Suppressor macrophage (primary cell): ENCODE measurements at places on chromosomes 6 and 20.

GRCh38 chr6:150654608-150655007 lies 54.9 kb downstream of the PLEKHG1 start:
- no peak for DNase-seq

- peak; percentile 53 for DNase-seq
Measured at GRCh38 chr6:47440719-47441118, 36.9 kb upstream of the CD2AP start.

DNA sequence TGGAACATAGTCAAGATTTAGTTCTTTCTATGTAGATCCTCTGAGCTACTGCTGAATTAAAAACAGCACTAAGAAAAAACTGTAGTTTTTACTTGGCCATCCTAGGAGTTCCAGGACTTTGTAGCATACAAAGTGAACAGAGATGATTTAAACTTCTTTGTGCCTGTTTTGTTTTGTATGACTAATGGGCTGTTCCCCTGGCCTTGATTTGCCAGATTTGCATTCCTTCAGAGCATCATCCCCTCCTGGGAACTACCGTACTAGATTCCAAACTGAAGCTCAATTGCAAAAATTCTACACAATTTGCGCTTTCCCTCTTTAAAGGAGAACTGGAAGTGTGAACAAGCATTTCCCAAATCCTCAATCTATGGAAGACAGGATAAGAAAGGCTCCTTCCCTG lies 23.1 kb downstream of the ACOT13 start:
- no peak for DNase-seq

GRCh38 chr6:159043947-159044346 lies 844 bp downstream of the TAGAP start:
- peak; percentile 43 for DNase-seq

GRCh38 chr6:76771059-76771634 lies 692.1 kb downstream of the HTR1B start:
- no peak for DNase-seq

- DNase-seq: peak; percentile 19
Measured at GRCh38 chr6:154241581-154241980, 115.0 kb downstream of the IPCEF1 start.

DNA sequence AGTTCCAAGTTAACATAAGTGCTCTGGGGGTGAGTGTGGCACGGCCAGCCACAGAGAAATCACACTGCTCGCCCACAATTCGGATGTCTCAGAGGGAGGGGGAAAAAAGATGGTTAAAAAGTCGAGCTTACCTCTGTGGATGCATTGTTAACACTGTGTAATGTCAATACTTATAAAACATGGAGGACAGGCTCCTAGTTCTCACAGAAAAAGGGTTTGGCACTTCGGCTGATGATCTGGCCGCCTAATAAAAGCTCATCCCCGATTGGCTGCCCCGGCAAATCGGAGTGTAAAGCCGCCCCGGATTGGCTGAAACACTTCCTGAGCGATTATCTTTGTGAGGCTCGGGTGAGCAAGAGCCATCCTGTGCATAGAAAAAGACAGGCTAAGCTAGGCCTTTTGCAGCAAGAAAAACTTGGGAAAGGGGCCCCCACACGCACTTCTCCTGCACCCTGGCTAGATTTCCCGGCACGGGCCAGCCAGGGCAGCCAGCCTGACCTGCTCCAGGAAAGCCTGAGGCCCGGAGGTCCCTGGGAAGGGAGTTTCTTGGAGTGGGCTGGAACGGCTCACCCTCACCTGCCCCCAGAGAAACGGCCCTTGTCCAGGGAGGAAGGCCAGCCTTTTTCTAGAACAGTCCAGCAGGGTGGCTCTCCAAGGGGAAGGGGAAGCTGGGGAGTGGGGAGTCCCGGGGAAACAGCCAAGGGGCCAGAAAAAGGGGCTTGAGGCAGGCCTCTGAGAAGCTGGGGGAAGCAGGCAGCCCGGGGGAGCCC lies at the start of gene ZMYND8:
TSS of gene ZMYND8 (minus strand) at position 174 of the 770 bp plus-strand sequence. CDS start at position 145, 29 bp downstream.
- DNase-seq: peak; percentile 93

GRCh38 chr6:159969921-159970320 lies 1.0 kb downstream of the IGF2R start:
- DNase-seq: peak; percentile 89

DNA sequence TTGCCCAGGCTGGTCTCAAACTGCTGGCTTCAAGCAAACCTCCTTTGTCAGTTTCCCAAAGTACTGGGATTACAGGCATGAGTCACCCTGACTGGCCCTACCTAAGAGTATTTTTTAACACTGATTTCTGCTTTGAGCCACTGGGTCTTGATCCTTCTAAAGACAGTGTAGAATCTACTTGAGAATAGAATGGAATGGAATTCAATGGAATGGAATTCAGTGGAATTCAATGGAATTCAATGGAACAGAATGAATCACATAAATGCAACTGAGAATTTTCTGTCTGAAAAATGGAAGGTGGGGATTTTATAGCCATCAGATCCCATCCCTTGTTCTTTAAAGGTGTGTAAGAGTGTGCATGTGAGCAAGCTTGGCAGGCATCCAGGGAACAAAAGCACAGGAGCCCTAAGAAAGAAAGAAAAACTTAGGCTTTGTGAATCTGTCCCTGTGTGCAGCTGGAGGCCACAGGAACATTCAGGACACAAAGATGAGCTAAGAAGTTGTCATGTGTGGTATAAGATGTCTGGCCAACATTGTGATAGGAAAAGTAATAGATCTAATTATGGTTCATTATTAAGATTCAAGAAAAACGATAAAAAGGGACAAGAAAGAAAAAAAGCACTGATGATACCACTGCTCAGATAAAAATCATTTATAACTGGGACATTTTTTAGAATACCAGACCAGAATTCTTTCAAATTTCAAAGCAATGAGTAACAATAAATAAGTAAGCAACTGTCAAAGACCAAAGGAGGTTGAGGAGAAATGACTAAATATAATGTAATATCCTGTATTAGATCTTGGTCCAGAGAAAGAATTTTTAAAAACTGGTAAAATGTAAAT lies 681.0 kb upstream of the GJE1 start:
- no peak for DNase-seq

DNA sequence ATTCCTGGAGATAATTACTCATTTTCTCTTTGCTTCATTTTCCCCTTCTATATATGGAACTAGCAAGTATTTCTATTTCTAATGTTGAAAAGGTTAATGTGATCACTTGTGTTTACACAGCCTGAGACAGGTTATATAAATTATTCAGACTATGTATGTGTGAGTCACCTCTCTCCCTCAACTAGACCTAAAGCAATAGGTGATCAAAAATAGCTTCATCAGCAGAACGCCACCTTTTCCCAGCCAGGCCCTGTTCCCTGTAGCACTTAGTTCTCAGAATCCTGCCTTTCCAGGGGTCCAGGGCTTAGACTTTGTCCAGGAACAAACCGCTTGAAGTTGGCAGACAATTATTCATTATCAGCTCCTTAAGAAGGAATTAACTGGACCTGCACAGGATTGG lies 125.3 kb upstream of the EXOC2 start:
- DNase-seq: no peak

DNA sequence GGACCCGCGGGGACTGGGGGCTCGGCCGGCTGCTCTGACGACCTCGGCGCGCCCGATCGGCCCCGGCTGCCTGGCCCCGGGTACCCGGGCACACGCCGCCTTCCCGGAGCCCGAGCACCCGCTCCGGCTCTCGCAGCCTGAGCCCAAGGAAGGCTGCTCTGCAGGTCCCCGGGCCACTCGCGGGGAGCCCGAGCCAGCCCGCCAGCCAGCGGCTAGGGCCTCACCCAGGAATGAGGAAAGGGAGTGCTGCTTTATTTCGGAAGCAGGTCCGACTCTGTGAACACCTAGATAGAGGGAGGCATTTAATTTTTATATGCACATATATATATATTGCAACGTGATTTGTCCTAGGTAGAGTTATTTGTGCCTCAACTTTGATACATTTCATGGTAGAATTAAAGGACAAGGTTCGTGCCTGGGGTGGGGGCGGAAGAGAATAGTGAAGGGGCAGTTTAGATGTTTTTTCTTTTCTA lies 15.5 kb downstream of the FOXA2 start:
- DNase-seq: no peak

- no peak for DNase-seq
Measured at GRCh38 chr20:48944663-48945297, 23.3 kb downstream of the ARFGEF2 start.

DNA sequence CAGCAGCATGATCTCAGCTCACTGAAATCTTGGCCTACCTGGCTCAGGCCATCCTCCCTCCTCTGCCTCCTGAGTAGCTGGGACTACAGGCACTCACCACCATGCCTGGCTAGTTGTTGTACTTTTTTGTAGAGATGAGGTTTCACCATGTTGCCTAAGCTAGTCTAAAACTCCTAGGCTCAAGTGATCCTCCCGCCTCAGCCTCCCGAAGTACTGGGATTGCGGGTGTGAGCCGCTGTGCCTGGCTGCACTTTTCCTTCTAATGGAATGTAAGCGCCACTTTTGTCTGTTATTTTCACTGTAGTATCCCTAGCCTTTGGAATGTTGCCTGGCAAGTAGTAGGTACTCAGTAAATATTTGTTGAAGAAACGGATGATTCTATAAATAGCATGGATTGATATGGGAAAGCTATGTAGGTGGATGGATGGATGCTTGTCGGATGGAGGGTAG lies 10.4 kb upstream of the TRIB3 start:
- DNase-seq: no peak

GRCh38 chr6:88105741-88106340 lies 58.2 kb downstream of the SPACA1 start:
- no peak for DNase-seq

DNA sequence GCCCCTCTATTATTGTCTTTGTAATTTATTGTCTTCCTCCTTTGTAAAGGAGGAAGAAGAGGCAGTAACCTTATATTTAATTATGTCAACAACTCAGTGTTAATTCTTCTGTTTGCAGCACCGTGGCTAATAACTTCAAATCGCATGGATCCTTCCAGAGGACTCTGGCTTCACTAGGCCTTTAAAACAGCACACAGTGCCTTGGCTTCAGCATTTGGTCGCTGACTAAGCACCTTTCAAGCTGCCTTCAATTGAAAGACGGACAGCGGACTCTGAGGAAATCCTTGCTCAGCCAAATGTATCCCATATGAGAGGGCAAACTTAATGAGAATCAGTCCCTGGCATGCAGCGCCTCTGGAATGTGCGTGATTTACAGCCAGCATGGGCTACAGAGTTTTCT lies 64.2 kb downstream of the SGK1 start:
- no peak for DNase-seq

DNA sequence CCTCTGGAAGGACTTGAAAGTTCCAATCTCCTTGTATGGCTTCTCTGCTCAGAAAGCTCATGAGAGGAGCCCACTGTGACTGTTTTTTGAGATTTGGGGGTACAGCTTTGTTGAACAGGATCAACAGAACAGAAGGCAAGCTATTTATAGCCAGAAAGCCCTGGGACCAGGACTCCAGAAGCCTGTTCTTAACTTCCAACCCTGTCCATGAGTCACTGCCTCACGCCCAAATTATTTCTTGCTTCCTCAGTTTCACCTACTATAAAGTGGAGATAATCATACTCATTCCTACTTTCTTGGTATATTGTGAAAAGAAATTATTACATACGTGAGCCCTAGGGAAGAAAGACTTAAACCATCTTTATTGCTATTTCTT lies 100.9 kb upstream of the MARCKS start:
- DNase-seq: no peak

- no peak for DNase-seq
Measured at GRCh38 chr6:91926827-91927226, 1340.0 kb upstream of the MAP3K7 start.

GRCh38 chr6:83436674-83437073 lies 5.8 kb upstream of the ME1 start:
- DNase-seq: no peak

DNA sequence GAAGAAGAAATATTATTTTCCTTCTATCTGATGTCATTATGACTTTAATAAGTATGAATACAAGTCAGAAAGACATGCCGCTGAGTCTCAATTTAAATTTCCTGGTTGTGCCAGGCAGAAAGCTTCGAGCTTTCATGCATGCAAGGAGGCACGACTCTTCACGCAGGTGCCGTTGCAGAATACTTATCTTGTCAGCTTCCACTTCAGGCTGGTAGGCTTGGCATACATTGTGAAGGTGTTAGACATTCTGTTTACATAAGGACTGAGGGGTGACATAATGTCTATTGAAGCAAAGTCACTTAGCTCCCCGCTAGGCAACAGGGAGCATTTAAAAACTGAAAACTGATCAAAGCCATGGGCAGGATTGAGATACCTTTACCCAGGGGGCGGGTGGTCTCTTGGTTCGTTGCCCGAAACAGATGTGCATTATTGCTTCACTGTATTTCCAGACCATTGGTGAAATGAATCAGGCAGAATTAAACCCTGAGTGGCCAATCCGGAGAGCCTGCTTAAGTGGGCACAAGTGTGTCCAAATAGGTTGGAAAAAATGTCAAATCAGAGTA lies 16.4 kb downstream of the BMP6 start:
- DNase-seq: no peak

GRCh38 chr6:139981768-139982181 lies 607.3 kb upstream of the CITED2 start:
- no peak for DNase-seq

DNA sequence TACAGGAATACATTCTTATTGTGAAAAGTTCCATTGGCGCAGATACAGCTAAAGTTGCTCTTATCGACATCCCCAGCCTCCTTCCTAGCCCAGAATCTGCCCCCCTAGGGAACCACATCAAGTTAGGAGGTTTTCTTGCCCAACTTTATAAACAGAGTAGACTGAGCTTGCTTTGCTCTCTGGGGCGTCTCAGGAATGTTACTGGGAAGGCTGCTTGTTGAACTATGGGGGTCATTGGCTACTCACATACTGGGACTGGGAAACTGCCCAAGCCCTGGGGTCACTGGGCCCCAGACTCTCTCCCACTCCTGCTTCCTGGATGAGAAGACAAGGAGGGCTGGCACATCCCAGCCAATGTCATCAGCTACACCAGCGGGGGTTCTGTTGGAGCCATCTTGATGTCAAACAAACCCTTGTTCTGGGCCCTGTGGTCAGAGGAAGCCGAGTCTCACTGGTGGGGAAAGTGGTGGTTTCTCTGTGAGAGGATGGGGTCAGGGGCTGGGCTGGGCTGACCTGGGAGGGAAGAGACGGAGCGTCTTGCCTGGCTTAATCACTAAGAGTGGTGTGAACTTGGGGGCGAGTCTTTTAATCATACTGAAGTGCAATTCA lies 26.0 kb downstream of the BPIFB4 start:
- DNase-seq: no peak

DNA sequence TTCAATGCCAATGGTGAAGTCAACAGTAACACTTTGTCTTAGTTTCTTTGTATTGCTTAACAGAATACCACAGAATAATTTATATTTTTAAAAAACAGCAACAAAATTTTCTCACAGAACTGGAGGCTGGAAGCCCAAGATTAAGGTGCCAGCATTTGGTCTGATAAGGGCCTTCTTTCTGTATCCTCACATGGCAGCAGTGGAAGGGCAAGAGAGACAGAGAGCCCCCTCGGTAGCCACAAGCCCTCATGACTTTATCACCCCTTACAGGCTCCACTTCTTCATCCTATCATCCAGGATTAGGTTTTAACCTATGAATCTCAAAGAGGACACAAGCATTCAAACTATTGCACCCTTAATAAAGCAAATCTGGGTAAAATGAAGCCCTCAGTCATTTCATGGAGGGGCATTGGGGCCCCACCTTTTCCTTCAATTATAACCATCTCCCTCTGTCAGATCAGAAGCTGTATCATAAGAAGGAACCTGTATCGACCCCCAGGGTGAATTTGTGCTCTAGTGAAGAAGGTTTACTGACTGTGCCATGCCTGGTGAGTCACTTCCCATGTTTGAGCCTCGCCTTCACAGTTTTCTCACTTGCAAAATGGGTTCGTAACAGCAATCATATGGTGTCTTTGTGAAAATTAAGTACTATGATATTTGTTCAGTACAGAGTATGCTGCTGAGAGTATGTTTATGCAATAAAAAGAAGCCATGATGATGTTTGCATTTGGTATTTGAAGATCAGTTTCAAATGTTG lies 178.2 kb downstream of the LRFN2 start:
- DNase-seq: no peak
